ENCODE measurements at places on chromosomes 16 and 17.

GRCh38 chr17:21452377-21453143, 76.4 kb downstream of the KCNJ12 start:
- no peak for DNase-seq

DNA sequence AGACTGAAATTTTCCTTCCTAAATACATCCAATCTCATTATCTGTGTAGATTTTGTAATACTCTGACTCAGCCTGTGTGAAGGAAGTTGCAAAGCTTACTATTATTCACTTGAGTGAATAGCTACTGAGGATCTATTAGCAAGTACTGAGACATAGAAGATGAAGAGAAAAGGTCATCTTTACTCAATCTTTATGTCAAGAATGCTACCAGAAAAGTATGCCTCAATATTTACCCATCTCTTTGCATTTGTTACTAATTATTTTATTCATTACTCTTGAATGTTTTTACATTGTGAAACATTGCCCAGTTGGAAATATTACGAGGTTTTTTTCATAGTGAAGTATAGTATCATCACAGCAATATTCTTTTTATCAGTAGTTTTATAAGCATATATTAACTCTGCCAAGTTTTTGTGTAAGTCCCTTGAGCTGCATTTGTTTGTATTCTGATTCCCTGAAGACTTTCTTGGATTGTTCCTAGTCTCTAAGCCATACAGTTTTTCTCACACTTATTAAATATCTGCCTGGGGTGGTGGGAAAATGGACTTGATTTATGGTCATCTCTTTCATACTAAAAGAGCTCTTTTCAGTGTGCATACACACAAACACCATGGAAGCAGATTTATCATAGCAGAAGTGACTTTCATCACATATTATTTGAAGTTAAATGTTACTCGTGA, 110.4 kb downstream of the MRTFB start:
- no peak for DNase-seq

GRCh38 chr16:66539623-66540469, 10.1 kb downstream of the TK2 start:
- DNase-seq: no peak

DNA sequence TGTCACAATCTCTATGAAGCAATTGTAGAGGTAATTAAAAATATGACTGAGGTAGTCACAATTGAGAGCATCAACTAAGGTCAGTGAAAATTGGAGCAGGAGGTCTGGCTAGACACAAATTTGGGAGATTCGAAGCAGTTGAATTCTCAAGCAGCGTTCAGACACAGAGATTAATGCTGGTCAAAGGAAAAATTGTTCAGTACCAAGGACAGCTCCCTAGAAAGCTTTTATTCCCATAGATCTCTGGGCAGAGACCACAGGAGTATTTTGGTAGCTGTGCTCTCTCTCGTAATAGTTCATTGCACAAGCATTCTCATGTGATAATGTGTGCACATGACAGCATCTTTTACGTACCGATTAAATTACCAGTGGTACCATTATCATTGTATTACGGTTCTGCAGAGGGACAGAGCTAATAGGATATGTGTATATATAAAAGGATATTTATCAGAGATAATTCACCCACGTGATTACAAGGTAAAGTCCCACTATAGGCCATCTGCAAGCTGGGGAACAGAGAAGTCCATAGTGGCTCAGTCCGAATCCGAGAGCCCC, 387.5 kb upstream of the HSBP1 start:
- no peak for DNase-seq

GRCh38 chr16:16021988-16022682, 72.7 kb downstream of the ABCC1 start:
- DNase-seq: no peak

GRCh38 chr17:42049834-42050392, 488 bp downstream of the C17orf113 start:
- no peak for DNase-seq

- no peak for DNase-seq
Measured at GRCh38 chr16:88789594-88789993, 4.6 kb upstream of the PIEZO1 start.

All from stimulated activated CD8-positive, alpha-beta memory T cell treated with anti-CD3 and anti-CD28 coated beads, Interleukin-12 subunit alpha, Interleukin-12 subunit beta, amount 100 ng/mL, for 4 hours (primary cell).